ENCODE measurements at places on chromosomes 3 and 15.
A peak's percentile ranks its signal among the peaks of the same experiment; 100 is the strongest.

DNA sequence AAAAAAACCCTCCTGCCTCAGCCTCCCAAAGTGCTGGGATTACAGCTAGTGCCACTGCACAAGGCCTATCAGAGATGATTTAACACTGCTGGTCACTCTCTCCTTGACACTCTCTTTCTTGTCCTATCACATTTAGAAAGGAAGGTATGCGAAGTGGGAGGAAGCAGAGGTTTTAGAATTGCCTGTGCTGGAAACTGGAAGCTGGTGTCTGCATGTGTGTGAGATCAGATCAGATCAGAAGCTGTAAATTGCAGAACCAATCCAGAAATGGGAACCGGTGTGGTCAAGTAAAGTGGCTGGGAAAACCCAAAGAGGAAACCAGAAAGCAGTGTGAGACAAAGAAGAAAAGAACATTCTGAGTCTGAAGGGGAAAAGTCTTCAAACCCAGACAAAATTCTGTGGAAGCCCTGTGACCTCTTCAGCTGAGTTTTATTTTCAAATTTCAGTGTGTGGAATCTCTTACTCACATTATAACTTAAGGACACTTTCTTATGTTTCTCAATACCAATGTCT is 2.8 kb downstream of the EFHB start:
- no peak for DNase-seq

DNA sequence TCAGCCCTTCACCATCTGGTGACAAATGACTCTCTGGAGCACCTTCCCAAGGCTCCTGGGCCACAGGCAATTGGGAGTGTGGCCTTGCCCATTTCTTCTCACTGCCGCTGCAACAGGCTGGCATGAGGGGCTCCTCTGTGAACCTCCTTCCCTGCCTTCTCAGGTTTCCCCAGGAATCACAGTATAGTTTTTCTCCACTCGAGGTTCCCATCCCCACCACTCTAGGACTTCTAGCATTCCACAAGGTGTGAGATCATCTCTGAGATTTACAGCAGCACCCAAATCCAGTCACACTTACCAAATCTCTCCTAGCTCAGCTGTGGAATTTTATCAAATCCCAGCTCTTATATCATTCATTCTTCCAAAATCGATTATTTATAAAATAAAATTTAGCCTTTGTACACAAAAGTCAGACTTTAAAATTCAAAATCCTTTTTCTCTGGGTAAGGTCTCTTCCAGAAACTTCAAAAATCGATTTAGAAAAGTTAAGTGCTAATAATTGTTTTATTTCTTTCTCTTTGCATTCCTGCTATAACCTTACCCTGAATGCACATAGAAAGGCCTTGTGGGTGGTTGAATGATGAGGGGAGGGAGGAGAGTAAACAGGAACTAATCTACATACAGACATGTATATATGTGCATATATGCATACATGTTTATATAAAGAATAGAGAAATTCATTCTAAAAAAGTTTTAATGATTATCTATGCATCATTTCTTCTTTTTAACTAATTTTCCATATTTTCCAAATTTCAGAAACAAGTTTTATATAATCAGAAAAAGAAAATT is 18.9 kb upstream of the ATP13A4 start:
- DNase-seq, result no peak

DNA sequence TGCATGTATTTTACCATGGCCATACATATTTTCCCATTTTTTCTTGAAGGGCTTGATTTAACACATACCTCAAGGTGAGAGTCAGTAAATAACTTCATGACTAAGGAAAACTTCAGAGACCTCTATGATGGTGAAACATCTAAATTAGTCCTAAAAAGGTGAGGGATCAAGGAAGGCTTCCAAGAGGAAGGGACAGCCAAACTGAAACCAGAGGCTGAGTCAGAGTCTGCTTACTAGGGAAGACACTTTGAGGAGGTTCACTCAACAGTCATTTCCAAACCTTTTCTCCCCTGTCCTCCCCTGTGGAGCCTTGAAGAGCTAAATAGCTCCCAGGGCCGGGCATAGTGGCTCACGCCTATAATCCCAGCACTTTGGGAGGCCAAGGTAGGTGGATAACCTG is 206.6 kb downstream of the SHQ1 start:
- DNase-seq, result no peak

DNA sequence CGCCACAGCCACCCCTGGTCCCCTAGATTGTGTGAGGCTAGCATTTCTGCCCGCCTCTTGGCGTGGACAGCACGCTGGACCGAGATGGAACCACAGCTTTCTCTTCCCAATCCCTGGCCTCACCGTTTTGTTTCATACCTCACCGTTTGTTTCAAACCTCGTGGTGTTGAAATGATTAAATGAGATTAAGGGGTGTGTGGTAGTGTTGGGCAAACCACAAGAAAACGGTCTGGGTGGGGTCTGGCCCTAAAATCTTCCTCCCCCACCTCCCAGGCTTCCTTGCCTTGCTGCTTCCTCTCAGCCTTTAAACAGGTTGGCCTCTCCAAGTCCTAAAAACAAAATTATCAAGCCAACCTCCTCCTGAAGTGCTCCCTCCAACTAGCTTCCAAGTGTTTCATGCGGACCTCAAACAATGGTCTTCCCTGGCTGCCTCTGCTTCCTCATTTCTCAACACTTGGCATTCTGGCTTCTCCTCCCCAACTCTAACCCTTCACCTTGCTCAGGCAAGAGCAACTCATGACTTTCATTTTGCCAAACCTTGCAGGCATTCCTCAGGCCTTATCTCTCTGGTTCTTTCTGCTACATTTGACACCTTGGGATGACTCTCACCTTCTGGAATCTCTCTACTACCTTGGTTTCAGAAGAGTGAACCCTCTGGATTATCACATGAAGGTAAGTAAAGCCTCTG is 1.4 kb upstream of the ATP13A3 start:
- no peak for DNase-seq

- DNase-seq, result no peak
These were observed 70.4 kb upstream of the PCSK6 start for GRCh38 chr15:101559952-101560351.

DNA sequence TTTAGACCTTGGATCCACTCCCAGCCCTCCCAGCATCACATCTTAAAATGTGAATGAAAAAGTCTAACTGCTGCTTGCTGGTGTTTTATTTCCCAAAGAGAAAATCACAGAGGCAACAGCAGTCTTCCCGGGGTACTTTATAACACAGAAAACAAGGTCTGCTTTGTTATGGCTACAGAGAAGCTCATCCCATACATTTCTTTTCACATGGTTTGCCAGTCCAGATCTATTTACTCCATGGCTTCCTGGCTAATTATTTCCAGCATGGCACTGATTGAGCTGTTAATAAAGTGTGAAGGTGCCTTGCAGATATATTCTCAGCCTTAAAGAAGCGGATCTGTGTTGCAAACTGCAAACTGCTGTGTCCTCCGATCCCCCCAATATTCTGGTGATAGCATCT is 466.1 kb upstream of the CFAP20DC start:
- DNase-seq, result no peak

DNA sequence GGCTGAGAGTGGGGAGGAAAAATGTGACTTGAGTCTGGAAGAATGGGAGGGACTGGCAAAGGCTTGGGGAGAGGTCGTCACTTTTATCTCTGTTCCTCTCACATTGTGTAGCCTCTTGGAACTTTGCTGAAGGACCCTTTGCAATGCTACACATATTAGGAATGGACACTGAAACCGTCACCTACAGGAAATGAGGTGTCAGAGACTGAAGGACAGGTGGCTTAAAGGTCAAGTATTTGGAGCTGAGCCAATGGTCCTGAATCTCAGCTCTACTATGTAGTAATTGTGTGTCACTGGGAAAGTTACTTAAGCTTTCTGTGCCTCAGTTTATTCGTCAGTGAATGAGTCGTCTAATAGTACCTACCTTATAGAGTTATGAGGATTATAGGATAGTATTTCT is 14.7 kb downstream of the MCTP2 start:
- no peak for DNase-seq

- DNase-seq, result no peak
These were observed 33.6 kb downstream of the TRIM42 start for GRCh38 chr3:140711390-140712035.

- DNase-seq, result no peak
These were observed 51.5 kb upstream of the MEF2A start for GRCh38 chr15:99514306-99514705.

- DNase-seq, result peak; percentile 71
These were observed 49.5 kb upstream of the SEC13 start for GRCh38 chr3:10370429-10370828.

GRCh38 chr15:100191161-100191560 is 150.6 kb downstream of the ADAMTS17 start:
- no peak for DNase-seq

GRCh38 chr3:72818092-72818773 is 30.0 kb downstream of the SHQ1 start:
- peak; percentile 53 for DNase-seq

DNA sequence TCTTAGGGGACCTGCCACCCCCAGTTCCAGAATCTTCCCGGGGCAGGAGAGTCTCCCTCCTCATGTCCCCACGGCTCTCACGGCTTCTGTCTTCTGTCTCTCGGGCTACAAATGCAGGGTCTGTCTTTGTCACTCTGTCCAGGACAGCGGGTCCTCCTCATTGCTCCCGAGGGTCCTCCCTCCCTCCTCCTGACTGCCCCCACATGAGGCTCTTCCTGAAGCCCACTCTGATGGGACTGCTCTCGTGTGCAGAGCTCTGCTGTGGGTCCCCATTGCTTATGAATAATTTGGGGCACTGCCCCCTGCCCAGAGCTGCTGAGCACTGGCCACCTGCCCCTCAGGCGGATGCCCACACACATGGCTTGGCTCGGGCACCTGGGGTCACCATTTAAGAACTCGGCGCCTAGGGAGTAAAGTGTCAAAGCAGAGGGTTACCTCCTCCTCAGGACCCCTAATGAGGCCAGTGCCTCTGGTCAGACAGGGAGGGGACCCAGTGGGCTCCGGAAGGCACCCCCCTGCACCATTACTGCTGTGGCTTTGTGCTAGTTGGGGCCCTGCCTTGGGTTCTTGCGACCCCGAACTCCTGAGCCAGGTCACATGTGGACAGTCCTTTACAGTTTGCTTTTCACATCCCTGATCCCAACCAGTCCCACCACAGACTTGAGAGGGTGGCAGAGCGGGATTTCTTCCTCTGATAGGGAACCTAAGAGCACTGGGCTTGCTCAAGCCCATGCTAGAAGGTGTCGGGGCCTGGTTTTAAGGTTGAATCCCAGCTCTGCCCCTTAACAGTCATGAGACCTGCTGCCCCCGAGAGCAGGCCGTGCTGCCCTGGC is 22.1 kb downstream of the HDAC11 start:
- no peak for DNase-seq

DNA sequence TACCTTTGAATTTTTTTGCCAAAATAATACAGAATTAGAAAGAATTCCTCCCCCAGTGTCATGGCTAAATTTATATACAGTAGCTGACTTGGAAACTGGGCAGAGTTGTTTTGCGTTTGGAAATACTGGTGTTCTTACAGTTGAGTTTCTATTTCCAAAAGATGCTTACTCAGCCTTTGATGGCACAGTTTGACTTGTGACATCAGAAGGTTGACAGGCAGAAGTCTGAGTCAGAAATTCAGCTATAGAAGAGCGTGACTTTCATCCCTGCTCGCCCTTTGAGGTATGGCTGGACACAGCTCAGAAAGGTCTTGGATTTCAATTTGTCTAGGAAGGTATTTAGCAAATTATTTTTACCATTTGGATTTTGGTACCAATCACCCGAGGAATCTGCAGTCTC is 175.8 kb downstream of the VGLL4 start:
- DNase-seq, result no peak

DNA sequence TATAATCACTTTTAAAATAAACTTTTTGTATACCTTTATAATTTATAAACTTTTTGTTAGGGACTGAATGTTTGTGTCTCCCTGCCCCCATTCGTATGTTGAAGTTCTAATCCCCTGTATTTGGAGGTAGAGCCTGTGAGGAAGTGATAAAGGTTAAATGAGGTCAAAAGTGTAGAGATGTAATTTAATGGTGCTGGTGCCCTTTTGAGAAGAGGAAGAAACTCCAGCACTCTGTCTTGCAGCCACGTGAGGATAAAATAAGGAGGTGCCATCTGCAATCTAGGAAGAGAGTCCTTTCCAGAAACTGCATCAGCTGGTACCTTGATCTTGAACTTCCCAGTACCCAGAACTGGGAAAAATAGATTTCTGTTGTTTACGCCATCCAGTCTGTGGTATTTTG is 106.1 kb upstream of the RGMA start:
- DNase-seq, result no peak

- no peak for DNase-seq
These were observed 3.5 kb downstream of the MECOM start for GRCh38 chr3:169659820-169660674.

DNA sequence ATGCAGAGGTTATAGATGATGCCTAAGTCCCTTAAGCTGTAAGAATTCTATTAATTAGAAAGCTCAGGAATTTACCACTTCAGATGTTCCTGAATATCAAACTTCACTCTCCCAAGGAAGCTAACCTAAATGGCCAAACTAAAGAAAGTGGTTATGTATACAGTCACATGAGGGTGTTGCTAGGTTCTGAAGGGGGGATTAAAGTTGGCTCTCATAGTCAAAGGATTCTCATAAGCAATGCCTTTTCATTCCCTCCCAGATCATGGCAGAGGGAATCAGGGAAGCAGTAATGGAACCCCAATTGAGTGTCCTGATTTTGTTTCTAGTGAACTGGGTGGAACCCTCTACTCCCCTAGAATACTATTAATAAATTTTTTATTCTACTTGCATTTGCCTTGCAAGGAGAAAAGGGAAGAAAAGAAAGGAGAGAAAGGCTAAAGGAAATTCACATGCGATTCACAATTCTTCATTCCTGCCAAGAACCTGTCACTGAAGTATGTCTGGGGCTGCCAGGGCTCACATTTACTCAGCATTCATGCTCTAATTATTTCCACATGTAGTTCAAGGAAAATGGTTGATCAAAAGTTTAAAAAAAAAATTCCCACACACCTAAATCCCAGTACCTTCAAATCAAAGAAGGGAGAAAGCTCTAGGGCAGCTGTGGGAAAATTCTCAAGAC is 25.1 kb downstream of the FSTL1 start:
- DNase-seq, result peak; percentile 95

DNA sequence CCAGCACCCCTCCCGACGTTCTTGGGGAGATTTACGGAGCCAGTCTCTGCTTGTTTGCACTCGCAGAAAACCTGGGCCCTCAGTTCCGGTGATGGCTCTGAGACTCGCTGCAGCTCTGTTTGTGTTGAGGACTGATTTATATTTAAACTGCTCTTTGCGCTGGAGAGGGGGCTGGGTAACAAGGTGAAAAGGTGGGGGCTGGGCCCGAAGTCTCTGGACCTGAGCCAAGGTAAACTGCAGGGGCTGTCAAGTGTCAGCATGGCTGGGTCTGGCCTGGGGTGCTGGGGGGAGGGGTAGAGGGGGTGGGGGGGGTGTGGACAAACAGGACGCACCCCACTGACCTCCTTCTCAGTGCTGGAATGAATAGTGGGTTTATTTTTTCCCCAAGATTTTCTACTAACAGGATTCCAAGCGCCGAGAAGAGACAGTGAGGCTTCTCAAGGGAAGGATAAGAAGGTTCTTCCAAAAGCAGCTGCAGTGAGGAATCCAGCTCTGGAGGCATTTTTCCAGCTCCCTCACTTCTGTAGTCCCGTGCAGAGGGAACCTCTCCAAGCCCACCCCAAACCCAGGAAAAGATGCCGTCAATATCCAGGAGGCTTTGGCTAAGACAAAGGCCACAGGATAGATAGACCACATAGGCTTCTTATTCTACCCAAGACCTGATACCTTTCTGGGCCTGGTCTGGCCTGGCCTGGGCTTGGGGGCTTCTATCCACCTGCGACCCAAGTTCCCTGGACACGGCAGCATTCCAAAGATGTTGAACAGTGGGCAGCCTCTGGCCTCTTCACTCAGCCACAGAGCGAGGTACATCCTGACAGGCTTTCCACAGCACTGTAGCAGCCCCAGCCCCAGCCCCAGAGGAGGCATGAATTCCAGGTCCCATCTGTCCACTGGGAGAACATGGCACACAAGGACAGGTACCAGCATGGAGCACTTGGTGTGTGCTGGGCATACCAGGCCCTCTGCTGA is 938 bp upstream of the SLCO2A1 start:
- DNase-seq, result no peak

GRCh38 chr15:81357180-81357686 is 16.8 kb downstream of the TMC3 start:
- no peak for DNase-seq
